ENCODE measurements at places on chromosomes 16 and 17.

GRCh38 chr17:27811961-27812360, 11.6 kb upstream of the NOS2 start:
- H3K4me1 ChIP-seq = no peaks in the 10 kb centered on the region
- no peak overlapping the region for H3K27ac ChIP-seq
- H3K4me3 ChIP-seq = no peak overlapping the region
- no peaks in the 10 kb centered on the region for H3K27me3 ChIP-seq
- DNase-seq = no peak

DNA sequence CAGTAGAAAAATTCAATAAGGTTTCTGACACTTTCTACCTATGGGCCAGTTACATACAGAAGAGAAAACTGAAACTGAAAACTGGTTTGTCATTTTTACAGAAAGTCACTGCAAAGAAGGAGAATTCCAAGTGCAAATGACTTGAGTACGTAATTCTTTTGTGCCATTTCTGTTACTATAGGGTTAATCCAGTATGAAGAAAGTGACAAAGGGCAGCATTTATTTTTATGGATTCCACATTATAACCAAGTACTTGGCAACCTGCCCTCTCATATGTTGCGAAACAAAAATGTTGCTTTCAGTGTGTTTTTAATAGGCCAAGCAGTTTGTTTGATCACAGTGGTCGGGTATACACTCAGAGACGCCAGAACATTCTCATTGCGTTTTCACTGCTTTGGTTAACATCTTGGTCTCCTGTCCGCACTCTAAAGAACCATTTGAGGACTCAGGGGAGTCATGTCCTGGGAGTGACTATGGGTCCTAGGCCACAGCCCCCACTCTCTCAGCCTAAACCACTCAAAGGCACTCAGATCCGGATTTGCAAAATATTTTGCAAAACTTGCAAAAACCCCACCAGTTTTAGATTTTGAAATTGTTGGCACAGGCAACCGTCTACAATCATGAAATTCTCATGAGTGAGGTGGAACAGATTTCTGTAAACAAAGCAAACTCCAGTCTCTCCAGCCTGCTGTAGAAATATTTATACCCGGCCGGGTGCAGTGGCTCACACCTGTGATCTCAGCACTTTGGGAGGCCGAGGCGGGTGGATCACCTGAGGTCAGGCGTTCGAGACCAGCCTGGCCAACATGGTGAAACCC, 15.4 kb upstream of the HELZ start:
- H3K4me1 ChIP-seq = peaks cover 17% of the 10 kb centered on the region
- H3K27me3 ChIP-seq = no peaks in the 10 kb centered on the region
- peak; percentile 80 for DNase-seq
- no peaks in the 10 kb centered on the region for H3K36me3 ChIP-seq
- H3K27ac ChIP-seq = peak overlapping the region; percentile 89

- H3K36me3 ChIP-seq = no peaks in the 10 kb centered on the region
- H3K27me3 ChIP-seq = no peaks in the 10 kb centered on the region
- H3K4me3 ChIP-seq = no peak overlapping the region
- no peaks in the 10 kb centered on the region for H3K4me1 ChIP-seq
- H3K27ac ChIP-seq = no peak overlapping the region
These were observed 4.7 kb downstream of the PRR29 start for GRCh38 chr17:64002658-64003525.

DNA sequence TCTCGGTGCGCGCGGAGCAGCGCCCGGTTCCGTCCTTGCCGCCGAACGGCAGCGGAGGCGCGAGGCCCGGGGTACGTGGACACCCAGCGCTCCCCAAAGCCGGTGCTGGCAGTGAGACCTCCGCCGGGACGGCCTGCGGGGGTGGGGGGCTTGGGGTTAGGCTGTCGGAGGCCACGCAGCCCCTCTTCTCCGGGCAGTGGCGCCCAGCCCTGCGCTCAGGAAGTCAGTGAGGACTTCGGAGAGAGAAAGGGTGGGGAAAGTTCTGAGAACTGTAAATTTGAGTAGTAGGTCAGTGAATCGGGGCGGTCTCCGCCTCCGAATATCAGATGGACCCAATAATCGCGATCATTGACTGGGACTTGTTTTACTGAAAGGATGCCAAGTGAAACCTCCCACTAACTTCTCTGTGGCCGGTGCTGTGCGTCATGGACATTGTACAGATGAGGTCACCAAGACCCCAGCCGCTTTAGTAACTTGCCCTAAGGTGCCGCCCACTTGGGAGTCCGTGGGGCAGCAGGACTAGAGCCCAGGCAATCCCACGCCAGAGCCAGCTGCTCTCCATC, 468 bp downstream of the IL4R start:
- H3K4me1 ChIP-seq = peaks cover 43% of the 10 kb centered on the region
- peak overlapping the region; percentile 99 for H3K27ac ChIP-seq
- H3K4me3 ChIP-seq = peak overlapping the region; percentile 92
- H3K36me3 ChIP-seq = no peaks in the 10 kb centered on the region
- no peaks in the 10 kb centered on the region for H3K27me3 ChIP-seq
- peak; percentile 79 for DNase-seq

GRCh38 chr17:31067691-31068184, 27.0 kb upstream of the NF1 start:
- H3K36me3 ChIP-seq = no peaks in the 10 kb centered on the region
- H3K27me3 ChIP-seq = no peaks in the 10 kb centered on the region
- H3K4me3 ChIP-seq = no peak overlapping the region

DNA sequence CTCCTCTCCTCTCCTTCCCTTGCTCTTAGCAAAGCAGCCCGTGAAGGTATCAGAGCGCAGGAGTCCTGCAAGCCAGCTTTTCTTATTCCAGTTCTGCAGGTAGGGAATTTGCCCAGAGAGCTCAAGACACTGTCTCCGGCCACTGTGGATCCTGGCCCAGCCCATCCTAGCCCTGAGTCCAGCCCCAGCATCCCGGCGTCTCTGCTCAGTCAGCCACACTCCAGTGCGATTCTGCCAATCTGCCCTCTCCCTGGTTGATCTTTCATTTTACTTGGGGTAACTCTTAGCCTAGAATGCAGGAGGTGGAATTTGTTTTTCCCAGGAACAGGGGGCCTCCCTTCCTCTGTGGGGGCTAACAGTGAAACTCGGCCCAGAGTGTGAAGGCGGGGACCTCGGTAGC, 176.9 kb upstream of the GSE1 start:
- H3K36me3 ChIP-seq = no peaks in the 10 kb centered on the region
- H3K27ac ChIP-seq = no peak overlapping the region
- DNase-seq = no peak

DNA sequence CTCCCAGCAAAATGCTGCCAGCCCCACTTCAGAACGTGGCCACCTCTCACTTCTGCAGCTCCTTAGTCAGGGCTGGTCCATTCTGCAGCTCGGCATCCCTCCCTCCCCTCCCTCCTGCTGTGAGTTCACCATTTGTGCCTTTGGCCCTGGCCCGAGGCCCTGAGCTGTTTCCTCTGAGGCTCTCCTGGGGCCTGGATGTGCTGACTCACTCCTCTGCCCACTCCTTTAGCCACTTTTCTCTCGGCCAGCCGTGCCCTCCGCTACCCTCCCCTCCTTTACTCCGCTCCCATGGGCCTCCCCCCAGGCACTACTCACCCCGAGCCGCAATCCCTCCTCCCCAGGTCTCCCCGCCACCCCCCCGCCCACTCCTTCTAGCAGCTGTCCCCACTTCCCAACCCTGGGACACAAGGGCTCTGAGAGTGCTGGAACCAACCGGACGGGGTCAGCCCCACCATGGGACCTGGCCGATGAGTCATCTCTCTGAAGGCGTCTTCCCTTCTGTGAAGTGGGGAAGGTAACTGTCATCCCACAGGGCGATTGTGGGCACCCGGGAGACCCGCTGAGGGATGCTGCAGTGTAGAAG, 11.5 kb downstream of the KCNG4 start:
- no peaks in the 10 kb centered on the region for H3K4me1 ChIP-seq
- H3K27me3 ChIP-seq = no peaks in the 10 kb centered on the region
- no peak overlapping the region for H3K4me3 ChIP-seq
- DNase-seq = no peak

DNA sequence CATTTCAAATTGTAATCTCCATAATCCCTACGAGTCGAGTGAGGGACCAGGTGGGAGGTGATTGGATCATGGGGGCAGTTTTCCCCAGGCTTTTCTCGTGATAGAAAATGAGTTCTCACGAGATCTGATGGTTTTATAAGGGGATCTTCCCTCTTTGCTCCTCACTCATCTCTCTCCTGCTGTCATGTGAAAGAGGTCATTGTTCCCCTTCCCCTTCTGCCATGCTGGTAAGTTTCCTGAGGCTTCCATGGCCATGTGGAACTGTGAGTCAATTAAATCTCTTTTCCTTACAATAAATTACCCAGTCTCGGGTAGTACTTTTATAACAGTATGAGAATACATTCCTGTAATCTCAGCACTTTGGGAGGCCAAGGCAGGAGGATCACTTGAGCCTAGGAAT, 76.7 kb upstream of the MARCHF10 start:
- no peaks in the 10 kb centered on the region for H3K27me3 ChIP-seq
- DNase-seq = no peak
- H3K4me1 ChIP-seq = no peaks in the 10 kb centered on the region
- H3K36me3 ChIP-seq = no peaks in the 10 kb centered on the region
- no peak overlapping the region for H3K27ac ChIP-seq

GRCh38 chr16:57576429-57576870, 34.0 kb downstream of the ADGRG5 start:
- H3K4me1 ChIP-seq = no peaks in the 10 kb centered on the region
- H3K27ac ChIP-seq = no peak overlapping the region
- H3K36me3 ChIP-seq = no peaks in the 10 kb centered on the region
- no peak overlapping the region for H3K4me3 ChIP-seq

DNA sequence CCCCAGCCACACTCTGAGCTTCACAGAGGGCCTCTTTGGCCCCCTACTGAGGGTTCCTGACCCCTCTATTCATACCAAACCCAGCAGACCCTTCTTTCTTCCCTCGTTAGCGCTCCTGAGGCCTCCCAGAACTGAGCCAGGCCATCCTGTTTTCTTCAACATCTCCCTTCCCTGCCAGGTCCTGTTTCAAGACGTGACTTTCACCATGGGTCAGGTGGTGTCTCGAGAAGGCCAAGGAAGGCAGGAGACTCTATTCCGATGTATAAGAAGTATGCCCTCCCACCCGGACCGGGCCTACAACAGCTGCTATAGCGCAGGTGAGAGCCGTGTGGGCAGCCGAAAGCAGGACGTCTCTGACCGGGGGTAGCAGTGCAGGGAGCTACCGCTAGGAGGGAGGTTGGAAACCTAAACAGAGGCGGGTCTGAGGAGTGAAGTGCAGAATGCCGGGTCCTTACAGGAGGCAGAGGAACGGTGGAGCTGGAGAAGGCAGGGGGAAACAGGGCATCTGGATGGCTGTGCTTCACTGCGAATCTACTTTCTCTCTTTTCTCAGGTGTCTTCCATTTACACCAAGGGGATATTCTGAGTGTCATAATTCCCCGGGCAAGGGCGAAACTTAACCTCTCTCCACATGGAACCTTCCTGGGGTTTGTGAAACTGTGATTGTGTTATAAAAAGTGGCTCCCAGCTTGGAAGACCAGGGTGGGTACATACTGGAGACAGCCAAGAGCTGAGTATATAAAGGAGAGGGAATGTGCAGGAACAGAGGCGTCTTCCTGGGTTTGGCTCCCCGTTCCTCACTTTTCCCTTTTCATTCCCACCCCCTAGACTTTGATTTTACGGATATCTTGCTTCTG, 1.3 kb upstream of the SENP3 start:
- peak overlapping the region; percentile 94 for H3K4me3 ChIP-seq
- peak; percentile 64 for DNase-seq
- H3K27me3 ChIP-seq = no peaks in the 10 kb centered on the region

- H3K4me1 ChIP-seq = no peaks in the 10 kb centered on the region
- no peaks in the 10 kb centered on the region for H3K27me3 ChIP-seq
- H3K4me3 ChIP-seq = no peak overlapping the region
These were observed 10.9 kb downstream of the STH start for GRCh38 chr17:46009681-46010596.

DNA sequence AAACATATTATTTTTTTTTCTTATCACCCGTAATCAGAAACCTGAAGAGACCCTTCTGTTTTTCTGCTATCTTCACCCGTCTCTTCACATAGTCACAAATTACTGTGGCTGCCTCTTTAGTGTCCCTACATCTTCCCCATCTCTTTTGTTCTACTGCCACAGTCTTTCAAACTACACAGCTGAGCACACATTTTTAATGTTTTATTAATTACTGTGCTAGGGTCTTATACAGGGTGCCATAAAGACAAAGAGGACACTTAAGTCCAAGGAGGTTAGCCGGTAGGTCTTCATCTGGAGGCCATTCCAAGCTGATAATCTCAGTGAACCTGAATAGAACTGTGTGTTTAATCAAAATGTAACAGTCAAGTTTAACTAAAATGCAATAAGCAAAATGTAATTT, 20.7 kb downstream of the CNTNAP4 start:
- H3K4me1 ChIP-seq = no peaks in the 10 kb centered on the region
- no peak for DNase-seq
- H3K27me3 ChIP-seq = no peaks in the 10 kb centered on the region
- H3K36me3 ChIP-seq = no peaks in the 10 kb centered on the region
- H3K4me3 ChIP-seq = no peak overlapping the region

GRCh38 chr16:67528870-67529581, 397 bp downstream of the RIPOR1 start:
- no peaks in the 10 kb centered on the region for H3K36me3 ChIP-seq
- H3K27me3 ChIP-seq = no peaks in the 10 kb centered on the region
- H3K4me3 ChIP-seq = peak overlapping the region; percentile 87
- DNase-seq = no peak
- H3K27ac ChIP-seq = peak overlapping the region; percentile 76
- peaks cover 16% of the 10 kb centered on the region for H3K4me1 ChIP-seq

GRCh38 chr17:59366773-59367656, 35.6 kb downstream of the YPEL2 start:
- H3K4me3 ChIP-seq = no peak overlapping the region
- no peaks in the 10 kb centered on the region for H3K36me3 ChIP-seq
- H3K27me3 ChIP-seq = no peaks in the 10 kb centered on the region
- peak overlapping the region; percentile 78 for H3K27ac ChIP-seq

DNA sequence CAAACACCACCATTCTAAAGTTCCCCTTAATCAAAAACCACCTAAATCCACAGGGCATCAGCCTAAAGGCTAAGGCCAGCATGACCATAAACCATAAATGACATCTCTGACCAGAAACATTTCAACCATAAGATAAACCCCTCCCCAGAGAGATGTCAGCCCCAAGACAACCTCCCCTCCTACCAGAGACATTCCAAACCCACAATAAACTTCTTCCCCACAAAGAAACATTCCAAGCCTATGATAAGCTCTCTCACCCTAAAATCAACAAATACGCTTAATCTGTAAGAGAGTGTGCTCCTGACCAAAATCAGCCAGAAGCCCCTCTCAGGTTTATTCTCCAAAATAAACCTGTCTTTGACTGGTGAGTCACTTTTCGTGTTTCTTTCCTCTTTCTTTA, 54.8 kb downstream of the SLFN5 start:
- H3K4me3 ChIP-seq = no peak overlapping the region
- no peaks in the 10 kb centered on the region for H3K27me3 ChIP-seq
- no peaks in the 10 kb centered on the region for H3K4me1 ChIP-seq
- H3K36me3 ChIP-seq = no peaks in the 10 kb centered on the region

- no peak overlapping the region for H3K4me3 ChIP-seq
- DNase-seq = no peak
- no peaks in the 10 kb centered on the region for H3K4me1 ChIP-seq
- no peaks in the 10 kb centered on the region for H3K36me3 ChIP-seq
- no peak overlapping the region for H3K27ac ChIP-seq
These were observed 78.6 kb upstream of the CA10 start for GRCh38 chr17:52237151-52237550.
